Activated CD8-positive, alpha-beta memory T cell treated with anti-CD3 and anti-CD28 coated beads for 1 hour (primary cell): ENCODE measurements at places on chromosomes 2 and 18.

- DNase-seq, result no peak
Observed at GRCh38 chr2:227450311-227450841, 21.6 kb upstream of the AGFG1 start.

DNA sequence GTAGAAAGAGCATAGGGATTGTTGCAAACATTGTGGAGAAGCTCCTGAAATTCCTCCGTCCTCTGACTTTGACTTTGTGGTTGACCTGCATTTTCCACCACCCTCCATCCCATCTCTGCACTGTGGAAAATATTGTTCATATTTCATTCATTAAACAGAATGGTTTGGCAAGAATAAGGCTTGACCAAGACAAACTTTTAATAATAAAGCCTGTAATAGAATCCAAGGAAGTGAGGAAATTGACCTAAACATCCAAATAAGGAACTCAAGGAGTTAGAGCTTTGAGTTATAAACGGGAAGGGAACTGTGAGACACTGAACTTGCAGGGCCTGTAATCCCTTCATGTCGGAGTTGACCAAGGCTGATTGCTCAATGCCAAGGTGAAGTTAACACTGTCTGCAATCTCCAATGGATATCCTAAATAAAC is 115.2 kb downstream of the GFPT1 start:
- no peak for DNase-seq

DNA sequence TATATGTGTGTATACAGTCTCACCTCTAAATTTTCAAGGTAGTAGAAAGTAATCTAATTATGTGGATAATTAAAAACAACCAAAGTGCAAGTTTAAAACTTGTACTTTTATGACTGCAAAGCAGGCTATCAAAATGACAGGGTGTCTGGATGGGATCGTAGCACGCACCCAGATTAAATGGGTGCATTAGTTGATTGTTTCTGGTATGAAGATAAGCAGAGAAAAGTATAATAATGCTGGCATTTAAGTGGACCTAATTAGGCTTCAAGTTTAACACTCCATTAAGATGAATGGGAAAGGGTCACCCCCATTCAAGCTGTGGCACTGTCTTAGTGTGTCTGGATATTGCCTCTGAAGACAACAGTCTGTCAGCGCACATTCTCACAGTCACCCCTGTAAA is 124.6 kb upstream of the ZEB2 start:
- DNase-seq, result no peak

DNA sequence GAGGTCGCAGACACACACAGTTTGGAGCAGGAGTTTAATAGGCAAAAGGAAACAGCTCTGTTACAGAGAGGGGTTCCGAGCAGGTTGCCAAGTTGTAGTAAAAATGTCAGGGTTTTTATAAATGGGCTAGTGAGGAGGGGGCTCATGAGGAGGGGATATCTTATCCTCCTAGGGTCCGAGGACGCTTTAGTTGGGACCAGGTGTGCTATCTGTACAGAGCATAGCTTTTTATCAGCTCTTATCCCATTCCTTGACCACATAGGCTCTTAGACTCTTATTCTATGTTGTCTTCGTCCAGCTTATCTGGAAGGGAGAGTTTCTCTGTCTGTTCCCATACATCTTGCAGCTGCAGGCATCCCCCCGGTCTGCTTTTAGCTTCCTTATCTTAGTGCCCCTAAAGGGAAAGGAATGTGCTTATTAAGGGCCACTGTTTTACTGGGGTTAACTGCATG is 44.7 kb downstream of the PDK1 start:
- DNase-seq, result no peak

GRCh38 chr2:226776104-226776503 is 23.5 kb downstream of the IRS1 start:
- no peak for DNase-seq

DNA sequence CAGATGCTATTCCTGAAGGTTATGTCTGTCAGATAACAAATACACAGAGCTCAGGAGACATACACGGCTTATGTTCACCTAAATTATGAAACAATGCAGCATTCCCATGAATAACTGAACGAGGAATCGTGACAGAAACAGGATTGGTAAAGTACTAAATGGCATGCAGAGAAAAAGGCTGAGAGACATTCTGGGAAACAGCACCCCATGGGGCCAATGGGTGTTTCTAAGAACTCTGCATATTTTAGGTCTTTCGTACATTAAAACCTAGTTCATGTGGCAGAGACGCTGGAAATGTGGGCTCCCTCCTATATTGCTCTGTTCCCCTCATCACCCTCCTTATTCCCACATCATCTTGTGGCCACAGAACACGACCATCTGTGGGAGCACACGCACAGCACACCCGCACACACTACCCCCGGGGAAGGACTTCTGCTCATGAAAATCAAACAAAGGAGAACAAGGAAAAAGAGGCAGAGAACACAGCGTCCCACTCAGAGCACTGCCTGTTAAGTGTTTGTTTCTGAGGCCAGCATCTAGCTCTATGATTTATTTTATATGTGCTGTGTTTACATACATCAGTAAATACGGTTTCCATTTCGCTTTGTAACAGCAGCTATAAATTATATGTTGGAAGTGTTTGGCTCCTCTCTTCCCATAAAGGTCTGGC is 143.6 kb downstream of the AFF3 start:
- DNase-seq, result no peak
